ENCODE measurements at places on chromosomes 5 and 9. TPM values are rescaled to one million over a fixed set of nuclear protein-coding genes. Genes with fewer than 3 reads are reported as not detected.
A peak's percentile ranks its signal among the peaks of the same experiment; 100 is the strongest.

ANKS6 gene
- 14.8 TPM for polyA plus RNA-seq

MARCHF6 gene
- 82.7 TPM for polyA plus RNA-seq

DNA sequence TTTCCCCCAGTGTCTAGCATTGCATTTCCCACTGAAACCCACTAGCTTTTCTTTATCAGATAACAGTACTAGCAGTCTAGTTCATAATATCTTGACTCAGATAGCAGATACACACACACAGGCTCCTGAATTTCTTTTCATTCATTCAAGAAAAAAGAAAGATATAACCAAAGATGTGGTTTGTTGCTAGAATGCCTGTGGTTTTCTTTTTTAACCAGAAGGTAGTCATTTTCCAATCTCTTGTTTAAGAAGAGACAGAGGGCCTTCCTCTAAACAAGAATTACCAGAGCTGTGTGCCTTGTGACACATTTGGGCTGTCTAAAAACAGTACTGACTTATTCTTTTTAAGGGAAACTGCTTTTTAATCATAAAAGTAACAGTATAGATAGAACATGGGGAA is 167.3 kb downstream of the PJA2 start:
- H3K36me3 ChIP-seq: no peaks in the 10 kb centered on the region
- no peak overlapping the region for H3K27ac ChIP-seq
- H3K27me3 ChIP-seq: no peaks in the 10 kb centered on the region
- no peak for DNase-seq
- H3K4me3 ChIP-seq: no peak overlapping the region
- H3K4me1 ChIP-seq: peaks cover 6% of the 10 kb centered on the region

GRCh38 chr5:174724484-174725260 is at the start of gene MSX2:
TSS of gene MSX2 (plus strand) at chr5:174724582. CDS start at chr5:174724660, 78 bp downstream.
- H3K4me3 ChIP-seq: peak within 1 kb of the TSS; percentile 45
- peaks cover 94% of the 10 kb centered on the region for H3K27me3 ChIP-seq
- H3K4me1 ChIP-seq: peaks cover 24% of the 10 kb centered on the region
- no peak within 1 kb of the TSS for H3K27ac ChIP-seq
- peak; percentile 93 for DNase-seq

DNA sequence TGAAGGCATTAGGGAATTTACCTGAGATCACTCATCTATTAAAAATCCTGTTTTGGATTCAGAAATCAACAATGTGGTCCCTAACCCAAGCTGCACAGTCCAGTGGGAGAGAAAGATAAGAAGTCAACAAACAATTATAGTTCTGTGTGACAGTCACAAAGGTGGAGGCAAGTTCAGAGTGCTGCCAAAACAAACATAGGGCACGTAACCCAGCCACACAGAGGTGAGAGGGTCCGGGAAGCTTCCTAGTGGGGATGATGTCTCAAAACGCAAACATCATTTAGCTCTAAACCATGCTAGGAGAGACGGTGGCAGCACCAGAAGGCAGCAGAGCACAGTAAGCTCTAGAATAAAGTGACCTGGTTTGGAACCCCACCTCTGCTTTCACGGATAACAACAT is 158.9 kb downstream of the MAPKAP1 start:
- H3K27ac ChIP-seq: no peak overlapping the region
- H3K4me3 ChIP-seq: no peak overlapping the region
- peaks cover 30% of the 10 kb centered on the region for H3K4me1 ChIP-seq

- no peak overlapping the region for H3K27ac ChIP-seq
- H3K36me3 ChIP-seq: no peaks in the 10 kb centered on the region
- H3K4me1 ChIP-seq: no peaks in the 10 kb centered on the region
- no peak for DNase-seq
Measured at GRCh38 chr5:10933121-10933520, 172.1 kb upstream of the DAP start.

DNA sequence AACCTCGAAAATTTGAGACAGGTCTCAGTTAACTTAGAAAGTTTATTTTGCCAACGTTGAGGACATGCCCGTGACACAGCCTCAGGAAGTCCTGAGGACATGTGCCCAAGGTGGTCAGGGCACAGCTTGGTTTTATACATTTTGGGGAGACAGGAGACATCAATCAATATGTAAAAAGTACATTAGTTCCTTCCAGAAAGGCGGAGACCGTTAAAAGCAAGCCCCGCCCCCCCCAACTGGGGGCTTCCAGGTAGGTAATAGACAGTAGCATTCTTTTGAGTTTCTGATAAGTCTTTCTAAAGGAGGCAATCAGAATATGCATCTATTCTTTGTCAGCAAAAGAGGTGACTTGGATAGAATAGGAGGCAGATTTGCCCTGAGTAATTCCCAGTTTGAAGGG is 599 bp upstream of the MOCS2 start:
- H3K36me3 ChIP-seq: no peaks in the 10 kb centered on the region
- peaks cover 6% of the 10 kb centered on the region for H3K4me1 ChIP-seq
- no peak for DNase-seq
- peak overlapping the region; percentile 65 for H3K27ac ChIP-seq

DNA sequence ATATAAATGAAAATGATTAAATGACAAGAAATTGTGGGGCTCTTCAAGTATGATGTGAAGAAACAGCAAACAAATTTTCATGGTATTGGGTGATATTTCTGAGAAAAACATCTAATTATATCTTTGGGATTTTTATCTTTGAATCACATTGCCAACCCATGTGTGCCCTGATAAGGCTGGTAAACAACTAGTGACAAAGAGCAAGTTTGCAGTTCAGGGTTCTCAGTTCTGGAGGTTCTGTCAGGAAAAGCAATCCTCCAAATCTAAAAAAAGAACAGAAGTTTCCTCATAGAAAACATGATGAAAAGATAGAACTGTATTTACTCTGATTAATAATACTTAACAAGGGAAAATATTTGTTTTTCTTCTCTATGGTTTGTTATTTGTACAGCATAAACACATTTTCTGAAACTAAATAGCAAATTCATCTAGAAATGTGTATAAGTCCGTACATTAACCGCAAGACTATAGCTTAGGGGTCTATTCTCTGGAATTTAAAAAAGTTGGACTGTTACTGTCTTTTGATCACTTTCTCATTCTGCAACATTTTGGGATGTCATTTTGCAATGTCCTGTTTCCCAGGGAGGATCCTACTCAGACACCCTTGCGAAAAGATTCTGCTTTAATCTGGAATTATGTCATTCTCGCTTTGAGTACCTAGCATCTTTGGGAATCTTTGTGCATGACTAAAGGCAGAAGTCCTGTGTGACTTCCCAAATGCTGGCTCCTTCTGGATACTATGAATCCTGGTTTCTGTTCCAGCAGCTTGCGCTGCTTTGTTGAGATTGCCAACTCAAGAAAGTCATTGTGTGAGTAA is 308.5 kb downstream of the ADGRV1 start:
- peak; percentile 75 for DNase-seq
- H3K27ac ChIP-seq: no peak overlapping the region
- no peaks in the 10 kb centered on the region for H3K4me1 ChIP-seq
- no peaks in the 10 kb centered on the region for H3K36me3 ChIP-seq

DNA sequence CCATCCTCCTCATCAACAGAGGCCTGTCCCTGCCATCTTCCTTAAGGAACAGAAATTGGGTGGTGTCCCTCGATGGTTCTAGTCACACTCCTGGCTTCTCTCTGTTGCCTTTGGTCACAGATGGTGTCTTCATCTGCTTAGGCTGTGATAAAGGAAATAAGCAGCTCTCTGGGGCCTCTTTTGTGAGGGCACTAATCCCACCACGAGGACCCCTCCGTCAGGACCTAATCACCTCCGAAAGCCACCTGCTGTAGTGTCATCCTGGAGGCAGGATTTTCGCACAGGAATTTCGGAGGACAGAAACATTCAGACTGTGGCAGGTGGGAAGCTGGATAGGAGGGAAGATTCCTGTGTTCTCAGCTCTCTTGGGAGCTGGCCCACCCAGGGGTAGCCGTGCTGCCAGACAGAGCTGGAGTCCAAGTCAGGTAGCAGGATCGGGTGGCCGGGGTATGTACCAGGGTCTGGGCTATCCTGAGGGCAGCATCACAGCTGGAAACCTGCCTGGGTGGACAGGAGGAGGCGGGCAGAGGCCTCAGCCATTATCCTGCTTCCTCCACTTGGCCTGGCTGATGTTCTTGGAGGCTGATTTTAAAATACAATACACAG is 59.5 kb downstream of the ANKRD33B start:
- peaks cover 11% of the 10 kb centered on the region for H3K4me1 ChIP-seq
- no peak overlapping the region for H3K27ac ChIP-seq
- H3K4me3 ChIP-seq: no peak overlapping the region
- no peaks in the 10 kb centered on the region for H3K36me3 ChIP-seq
- H3K27me3 ChIP-seq: peaks cover 13% of the 10 kb centered on the region
- no peak for DNase-seq

Data from muscle of leg (tissue), 16 donors.